ENCODE measurements at places on chromosomes 7 and 10.

DNA sequence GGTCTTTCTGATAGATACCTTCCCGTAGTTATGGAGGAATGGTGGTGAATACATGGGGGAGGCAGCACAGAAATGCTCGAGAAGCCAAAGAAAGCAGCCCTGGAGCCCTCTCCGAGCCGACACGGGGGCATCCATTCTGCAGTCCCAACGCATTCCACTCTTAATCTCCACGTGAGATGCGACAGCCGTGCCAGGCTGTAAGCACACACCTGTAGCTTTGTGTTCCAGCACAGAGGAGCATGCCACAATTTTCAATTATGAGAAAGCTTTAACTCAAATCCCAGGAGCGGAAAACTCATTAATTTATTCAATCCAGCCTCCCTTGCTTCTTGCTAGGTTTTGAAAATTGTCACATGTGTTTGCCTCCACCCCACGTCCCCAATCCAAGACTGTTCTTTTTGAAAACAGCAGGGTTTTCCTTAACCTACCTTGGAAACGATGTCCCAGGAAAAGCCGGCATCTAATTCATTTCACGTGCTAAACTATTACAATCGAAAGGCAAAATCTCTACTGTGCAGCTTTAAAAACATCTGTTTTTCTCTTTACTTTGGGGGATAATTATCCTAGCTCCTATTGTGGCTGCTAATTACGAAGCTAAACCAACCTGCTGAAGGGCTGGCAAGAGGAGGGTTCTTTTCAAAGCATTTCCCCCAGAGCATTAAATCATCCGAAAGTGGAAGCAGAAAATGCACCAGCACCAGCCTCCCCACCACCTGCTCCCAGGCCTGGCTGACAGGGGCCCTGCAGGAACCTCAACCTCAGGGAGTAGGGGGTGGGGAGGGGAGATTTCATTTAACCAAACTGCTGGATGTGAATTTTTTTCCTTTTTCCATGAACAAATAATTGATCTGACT, 56.0 kb upstream of the CHST15 start:
- no peak for DNase-seq

DNA sequence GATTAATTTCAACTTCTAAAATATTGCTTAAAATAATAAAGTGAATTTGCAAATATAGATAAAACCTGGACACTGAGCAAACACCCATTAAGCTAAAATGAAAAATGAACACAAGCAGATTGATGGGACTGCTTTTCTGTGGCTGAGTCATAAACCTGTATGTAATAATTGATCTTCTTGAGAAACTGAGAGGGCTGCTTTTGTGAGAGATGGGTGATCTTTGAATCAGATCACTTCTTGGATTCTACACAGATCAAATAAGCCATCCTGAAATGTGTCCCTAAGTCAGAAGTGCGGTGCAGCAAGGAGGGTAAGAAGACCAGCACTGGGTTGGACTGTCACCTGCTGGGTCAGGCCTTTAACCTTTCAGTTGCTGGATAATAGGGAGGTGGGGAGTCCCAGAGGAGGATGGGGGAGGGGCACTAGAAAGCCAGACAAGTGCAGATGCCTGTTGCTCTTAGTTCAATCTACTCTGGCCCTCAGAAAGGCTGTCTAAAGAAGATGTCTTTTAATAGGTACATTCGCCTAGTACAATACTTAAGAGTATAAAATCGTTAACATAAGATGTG, 178.2 kb upstream of the NAMPT start:
- DNase-seq = no peak

- no peak for DNase-seq
These were observed 32.5 kb downstream of the ARHGAP22 start for GRCh38 chr10:48572414-48572813.

DNA sequence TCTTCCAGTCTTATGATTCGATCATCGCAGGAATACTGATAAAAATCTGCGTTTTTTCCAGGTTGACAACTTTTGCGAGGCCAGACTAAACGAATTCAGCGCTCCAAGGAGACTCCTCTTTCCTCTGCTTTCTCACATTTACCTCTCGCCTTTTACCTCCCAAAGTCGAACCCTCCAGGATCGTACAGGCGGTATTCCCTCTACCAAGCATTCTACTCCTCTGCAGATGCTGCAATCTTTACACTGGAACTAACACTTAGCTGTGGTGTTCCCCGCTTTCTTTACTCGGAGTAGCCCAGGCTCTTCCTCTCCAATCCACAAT, 449 bp downstream of the NUDT5 start:
- DNase-seq = no peak

DNA sequence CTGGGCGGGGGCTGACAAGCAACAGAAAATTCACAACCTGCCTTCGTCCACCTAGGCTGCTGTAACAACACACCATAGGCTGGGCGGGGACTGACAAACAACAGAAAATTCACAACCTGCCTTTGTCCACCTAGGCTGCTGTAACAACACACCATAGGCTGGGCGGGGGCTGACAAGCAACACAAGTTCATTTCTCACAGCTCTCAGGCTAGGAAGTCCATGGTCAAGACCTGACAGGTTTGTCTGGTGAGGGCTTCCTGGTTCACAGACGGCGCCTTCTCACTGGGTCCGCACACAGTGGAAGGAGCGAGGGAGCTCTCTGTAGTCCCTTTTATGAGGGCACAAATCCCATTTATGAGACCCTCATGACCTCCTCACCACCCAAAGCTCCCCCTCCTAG, 52.2 kb downstream of the DIP2C start:
- no peak for DNase-seq

GRCh38 chr7:111931016-111931517, 275.1 kb downstream of the DOCK4 start:
- DNase-seq = no peak

GRCh38 chr10:123809632-123810031, 82.0 kb downstream of the CPXM2 start:
- DNase-seq = no peak

- no peak for DNase-seq
These were observed 22.8 kb upstream of the ITGB8 start for GRCh38 chr7:20307901-20308300.

DNA sequence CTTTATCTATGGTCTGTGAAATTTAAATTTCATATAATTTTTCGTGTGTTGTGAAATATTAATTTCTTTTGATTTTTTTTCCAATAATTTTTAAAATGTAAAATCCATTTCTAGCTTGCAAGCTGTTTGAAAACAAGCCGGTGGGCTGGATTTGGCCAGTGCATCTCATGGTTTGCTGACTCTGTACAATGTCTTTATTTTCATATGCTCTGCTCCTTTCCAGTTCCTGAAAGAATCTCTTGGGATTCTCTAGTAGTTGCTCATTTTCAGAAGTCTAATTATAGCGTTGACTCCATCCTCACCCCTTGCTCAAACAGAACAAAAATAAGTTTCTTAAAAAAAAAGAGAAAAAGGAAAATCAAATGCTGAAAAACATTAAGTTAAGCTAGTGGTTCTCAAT, 21.4 kb downstream of the UBN2 start:
- DNase-seq = no peak

DNA sequence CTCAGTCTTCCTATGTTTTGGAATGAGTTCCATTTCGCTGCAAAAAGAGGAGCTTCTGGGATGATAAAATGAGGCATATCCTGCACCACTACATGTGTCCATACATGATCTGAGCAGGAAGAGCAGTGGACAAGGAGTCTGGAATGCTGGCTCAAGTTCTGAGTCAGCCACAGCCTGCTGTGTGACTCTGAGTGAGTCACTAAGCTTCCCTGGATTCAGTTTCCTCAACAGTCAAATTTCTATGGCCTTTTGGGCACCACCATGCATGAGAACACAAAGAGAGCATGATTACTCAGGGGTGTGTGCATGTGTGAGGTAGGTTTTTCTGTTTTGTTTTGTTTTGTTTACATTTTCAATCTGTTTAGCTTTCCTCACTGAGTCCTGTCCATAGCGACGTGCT, 254.6 kb downstream of the ANKRD30A start:
- no peak for DNase-seq

- DNase-seq = no peak
These were observed 29.1 kb downstream of the EZH2 start for GRCh38 chr7:148854983-148855382.

DNA sequence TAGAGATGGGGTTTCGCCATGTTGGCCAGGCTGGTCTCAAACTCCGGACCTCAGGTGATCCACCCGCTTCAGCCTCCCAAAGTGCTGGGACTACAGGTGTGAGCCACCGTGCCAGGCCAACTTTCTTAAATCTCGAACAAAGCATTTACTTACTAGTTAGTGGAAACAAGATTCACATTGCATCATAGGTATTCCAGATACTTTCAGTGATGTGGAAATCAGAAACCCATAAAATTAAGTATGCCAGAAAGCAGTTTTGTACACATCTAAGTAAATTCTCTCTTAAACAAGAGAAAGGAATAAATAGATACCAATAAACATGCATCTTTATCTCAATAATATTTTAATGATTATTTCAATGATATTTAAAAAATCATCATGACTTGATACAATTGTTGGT, 75.5 kb downstream of the DGKI start:
- no peak for DNase-seq

- peak; percentile 67 for DNase-seq
These were observed at the start of gene TMEM248 for GRCh38 chr7:66920769-66921395. Gene TMEM248, plus strand, starts transcription at chr7:66921225. Its CDS starts 20,641 bp downstream, at chr7:66941866.

GRCh38 chr7:420142-421093, 99.2 kb downstream of the PDGFA start:
- DNase-seq = no peak

Data from HTR-8/SVneo (cell line).